Activated CD4-positive, CD25-positive, alpha-beta regulatory T cell treated with anti-CD3 and anti-CD28 coated beads, Interleukin-2, amount 50 U/mL, for 16 hours (primary cell): ENCODE measurements at places on chromosomes 7 and 10.

GRCh38 chr7:55549457-55549856 is 22.8 kb downstream of the VOPP1 start:
- no peak for DNase-seq

- DNase-seq = no peak
These were observed 75.4 kb downstream of the NUDCD3 start for GRCh38 chr7:44415047-44415446.

DNA sequence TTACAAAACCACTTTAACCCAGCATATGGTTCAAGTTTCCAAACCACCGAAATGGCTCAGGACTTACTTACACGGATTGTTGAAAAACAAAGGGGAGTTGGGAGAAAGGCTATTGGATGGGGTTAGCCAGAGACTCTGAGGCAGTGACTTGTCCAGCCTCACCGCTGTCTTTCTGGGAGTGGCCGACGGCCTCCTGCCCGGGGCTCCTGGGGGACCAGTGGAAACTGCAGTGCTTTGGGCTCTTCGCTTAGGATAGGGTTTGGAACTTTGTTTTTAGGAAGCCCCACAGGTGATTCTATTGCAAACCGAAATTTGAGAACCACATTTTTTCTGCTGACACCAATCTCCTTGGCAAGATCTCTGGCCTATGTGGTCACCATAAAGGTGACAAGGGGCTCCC is 38.1 kb upstream of the R3HCC1L start:
- no peak for DNase-seq

DNA sequence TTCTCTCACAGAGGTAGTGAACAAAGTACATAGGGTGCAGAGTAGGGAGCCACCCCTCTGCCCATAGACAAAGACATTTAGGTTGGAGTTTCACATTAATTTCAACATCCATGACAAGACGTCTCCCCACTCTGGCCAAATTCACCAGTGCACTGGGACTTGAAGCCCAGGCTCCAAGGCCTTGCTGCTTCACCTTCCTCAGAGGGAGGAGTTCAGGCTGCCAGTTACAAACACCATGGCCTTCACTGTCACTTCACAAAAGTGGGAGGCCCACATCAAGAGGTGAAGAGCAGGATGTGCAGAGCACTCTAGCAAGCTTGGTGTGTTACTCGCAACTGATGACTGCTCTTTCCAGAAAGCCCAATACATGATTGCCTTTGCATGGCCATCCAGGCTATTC is 15.8 kb upstream of the ARHGAP22 start:
- DNase-seq = no peak

DNA sequence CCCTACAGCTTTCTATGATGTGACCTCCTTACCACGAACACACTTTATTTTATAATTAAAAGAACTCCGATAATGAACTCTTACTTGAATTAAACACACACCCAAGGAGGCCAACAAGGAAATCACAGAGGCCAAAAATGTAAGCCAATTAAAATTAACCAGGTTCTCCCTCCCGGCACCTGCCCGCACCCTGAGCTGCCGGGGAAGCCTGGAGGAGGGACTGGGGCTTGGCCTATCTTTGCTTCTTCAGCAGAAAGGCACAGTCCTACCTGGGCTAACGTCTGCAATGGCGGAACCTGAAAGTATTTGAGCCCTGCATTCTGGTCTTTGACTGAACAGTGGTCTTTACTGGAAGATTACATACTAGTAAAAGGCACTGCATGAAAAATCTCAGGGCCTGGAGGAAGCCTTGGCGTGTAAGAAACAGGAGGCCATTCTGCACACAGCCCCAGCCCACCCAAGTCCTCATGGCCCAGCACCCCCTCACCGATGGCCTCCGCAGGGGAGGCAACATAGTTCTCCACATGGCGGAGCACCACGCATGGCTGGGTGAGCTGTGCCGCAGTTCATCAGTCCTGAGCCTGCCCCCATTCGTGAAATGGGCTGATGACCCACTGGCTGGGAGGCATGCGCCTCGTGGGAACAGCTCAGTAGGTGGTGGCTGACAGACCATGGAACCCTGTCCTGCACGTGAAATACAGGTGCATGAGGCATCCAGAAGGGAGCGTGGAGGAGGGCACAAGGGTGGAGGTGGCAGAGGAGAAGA is 173.8 kb downstream of the PARD3 start:
- DNase-seq = no peak

GRCh38 chr7:131574741-131575140 is 18.3 kb upstream of the PODXL start:
- DNase-seq = no peak

GRCh38 chr7:1054861-1055450 is 10.6 kb downstream of the GPR146 start:
- DNase-seq = no peak

GRCh38 chr10:57420881-57421280 is 846.8 kb downstream of the IPMK start:
- DNase-seq = no peak

GRCh38 chr7:26186364-26187311 is 13.9 kb downstream of the HNRNPA2B1 start:
- no peak for DNase-seq

DNA sequence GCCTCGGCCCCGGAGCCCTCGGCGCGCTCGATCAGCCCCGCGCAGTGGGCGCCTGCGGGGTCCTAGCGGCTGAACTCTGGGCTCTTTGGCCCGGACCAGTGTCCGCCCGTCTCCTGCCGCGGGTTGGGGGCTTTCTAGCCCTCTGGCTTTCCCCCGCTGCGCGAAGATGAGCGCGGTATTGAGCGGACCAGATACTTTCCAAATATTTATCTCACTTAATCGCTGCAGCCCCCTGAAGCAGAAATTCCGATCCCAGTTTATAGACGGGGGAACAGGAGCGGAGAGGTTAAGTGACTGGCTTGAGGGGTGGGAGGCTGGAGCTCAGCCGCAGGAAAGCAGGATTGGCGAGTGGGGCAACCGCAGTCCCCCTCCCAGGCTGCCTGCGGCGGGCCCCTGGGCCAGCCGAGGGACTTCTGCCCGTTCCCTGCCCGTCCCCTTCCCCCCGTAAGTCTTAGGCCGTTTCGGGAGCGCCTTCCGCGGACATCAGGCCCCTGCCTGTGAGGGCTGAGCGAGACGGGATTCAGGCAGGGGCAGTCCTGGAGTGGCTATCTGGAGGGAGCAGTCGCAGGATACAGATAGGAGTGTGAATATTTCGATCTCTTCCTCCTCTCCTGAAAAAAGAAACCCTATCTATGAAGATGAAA is 565 bp downstream of the STRIP2 start:
- no peak for DNase-seq

DNA sequence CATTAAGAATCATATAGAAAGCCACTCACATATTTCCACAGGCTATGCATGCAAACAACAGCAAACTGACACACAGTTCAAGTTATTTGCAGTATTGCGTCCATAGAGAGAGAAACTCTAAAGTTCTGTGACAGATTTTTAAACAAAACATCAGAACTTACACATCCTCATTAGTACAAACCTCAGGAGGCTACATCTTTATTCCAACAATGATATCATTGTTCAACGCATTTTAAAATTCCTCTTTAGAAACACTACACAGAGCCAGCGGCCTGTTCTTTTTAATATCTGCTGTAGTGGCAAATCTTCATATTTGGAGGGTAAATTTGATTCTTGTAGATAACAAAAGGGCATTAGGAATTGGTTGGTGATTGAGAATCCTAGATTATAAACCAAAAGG is 55.9 kb upstream of the NFE2L3 start:
- no peak for DNase-seq

DNA sequence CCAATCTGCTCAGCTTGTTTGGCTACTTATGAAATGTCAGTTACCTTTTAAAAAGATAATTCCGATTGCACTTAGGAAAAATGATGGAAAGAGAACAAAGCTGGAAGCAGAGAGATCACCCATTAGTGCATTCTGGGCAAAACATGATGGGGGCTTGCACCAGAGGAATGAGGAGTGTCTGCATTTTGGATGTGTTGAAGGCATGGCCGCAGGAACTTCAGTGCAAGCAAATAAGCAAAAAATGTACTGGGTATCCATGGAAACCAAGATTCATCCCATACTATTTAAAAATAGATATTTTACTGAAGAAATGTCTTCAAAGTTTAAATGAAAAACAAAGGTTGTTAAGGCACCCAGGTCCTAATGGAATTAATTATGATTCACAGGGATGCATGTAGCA is 655.0 kb downstream of the POM121L12 start:
- no peak for DNase-seq

- no peak for DNase-seq
These were observed 59.6 kb upstream of the SP4 start for GRCh38 chr7:21368317-21368716.

DNA sequence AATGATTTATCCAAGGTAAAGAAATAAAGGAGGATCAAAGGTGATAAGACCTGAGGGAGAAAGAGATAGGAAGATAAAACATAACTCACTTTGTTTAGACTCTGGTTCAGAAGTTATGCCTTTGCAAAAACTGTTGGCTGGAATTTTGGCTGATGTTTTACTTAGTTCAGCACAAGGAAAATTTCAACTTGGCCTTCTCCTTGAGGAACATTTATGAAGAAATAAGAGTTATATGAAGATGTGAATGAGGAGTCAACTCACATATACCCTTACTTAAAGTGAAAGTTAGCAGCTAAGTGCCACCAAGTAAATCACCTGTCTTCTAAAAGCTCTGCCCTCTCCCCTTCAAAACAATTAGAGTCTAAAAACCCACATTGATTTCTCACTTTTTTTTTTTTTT is 39.7 kb upstream of the COL1A2 start:
- no peak for DNase-seq

- no peak for DNase-seq
These were observed 24.1 kb upstream of the PDGFA start for GRCh38 chr7:543501-544337.

- no peak for DNase-seq
These were observed 2.3 kb upstream of the CTTNBP2 start for GRCh38 chr7:117875566-117875965.

DNA sequence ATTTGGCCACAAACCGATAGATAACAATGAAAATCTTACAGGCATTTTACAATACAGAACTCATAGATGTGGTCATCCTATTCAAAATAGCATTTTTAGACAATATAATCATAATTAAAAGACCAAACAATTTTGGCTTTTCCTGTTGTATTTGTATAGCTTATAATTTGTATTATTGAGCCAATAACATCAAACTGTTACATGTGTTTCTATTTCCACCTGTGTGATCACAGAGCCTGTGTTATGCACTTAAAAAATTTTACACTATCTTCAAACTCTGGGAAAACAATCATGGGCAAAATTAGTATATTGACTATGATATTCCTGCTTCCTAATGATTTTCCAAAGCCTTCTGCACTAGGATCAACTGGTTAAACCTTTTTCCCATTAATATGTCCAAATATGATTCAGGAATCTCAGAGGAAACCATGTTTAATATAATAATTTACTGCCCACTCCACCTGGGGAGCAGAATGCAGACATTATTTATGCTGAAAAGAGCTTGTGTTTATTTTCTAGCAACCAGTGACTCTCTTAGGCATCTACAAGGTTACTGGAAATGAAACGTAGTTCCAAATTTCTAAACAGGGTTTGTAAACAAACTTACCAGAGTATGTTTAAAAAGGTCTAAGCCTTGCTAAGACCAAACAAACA is 1.7 kb downstream of the RHOBTB1 start:
- DNase-seq = no peak

- DNase-seq = no peak
These were observed 96.2 kb downstream of the VOPP1 start for GRCh38 chr7:55475855-55476803.

DNA sequence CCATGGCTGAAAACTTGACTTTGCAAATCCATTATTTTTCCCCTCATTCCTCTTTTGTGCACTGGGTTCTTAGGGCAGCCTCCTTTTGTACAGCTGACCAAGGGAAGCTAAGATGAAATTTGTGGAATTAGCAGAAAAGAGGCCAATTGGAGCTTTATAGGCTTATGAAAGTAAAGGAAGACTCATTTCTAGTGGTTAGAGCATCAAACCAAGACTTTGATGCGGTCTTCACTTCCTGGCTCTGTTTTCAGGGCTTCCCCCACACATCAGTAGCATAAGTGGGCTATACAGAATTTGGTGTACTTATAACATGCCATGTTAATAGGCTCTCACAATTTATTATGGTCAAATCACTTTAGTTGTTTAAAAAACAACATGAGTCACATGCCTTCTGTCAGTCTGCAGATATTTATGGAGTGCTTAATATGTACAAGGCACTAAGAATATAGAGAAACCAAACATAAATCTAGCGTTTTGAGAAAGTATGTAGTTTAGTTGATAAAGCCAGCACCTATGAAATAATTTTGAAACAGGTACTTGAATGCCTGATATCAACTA is 5.7 kb downstream of the AUTS2 start:
- no peak for DNase-seq

DNA sequence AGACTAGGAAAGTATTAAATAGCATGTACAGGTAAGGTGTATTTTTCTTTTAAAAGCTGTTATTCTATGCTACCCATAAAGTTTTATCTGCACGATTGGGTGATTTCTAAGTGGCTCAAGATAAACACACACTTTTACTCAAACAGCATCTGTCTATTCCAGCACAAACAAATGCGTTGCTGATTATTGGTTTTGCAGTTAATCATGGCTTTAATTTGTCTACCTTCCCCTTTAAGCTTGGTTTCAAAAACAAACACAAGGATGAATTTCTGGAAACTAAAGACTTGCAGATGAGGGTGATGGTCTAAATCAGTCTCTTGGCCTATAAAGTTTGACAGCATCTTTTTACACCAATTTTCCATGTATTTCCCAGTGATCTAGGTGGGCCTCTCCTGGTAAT is 94.2 kb downstream of the NRP1 start:
- DNase-seq = no peak

DNA sequence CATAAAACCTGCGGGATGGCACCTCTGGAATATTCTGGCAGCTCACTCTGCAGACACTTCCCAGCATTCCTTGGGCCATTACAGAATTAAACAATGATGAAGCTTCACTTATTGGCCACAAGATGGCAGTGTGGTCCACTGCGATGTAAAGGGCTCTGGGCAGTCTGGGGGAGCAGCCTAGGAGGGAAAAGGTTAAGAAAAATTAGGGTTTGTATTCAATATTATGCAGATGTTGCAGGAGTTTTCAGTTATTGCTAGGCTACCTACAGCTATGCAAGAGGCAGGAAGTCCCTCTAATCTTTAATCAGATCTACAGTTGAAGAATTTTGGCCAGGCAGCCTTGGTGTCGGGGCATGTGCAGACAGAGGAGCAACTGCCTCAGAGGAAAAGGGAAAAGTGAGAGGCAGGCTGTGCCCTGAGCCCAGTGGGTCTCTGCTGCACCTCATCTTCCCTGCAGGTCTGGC is 233.2 kb upstream of the PRSS1 start:
- no peak for DNase-seq

DNA sequence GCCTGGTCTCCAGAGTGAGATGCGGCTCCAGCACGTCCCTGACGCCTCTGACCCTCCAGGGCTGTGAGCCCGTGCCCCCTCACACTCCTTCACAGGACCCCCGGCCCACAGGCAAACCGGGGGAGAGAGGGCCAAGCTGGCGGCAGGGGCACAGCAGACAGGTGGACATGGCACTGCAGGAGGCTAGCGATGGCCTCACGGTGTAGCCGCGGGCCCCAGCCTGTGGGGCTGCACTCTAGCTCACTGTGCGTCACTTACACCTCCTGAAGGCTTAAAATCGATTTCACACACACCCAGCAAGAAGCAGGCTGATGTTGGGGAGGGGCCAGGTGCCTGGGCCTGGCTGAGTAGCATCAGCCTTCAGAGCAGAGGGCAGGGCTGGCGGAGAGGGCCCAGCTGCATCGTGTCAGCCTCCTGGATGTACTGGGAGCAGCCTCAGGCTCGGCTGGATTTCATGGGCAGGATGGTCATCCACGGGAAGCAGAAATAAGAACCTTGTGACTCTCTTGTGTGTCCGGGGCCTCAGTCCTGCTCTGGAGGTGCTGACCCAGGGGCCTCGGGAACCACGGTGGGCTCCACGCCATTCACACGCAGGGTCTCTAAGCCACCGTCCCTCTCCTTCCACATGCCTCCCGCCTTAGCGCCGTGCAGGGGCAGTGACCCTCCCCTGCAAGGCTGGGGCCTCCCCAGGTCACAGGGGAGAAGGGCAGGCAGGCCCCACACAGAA is 19.4 kb upstream of the KNDC1 start:
- DNase-seq = no peak
